ENCODE measurements at places on chromosomes 2 and 18. TPM values are rescaled to one million over a fixed set of nuclear protein-coding genes. Genes with fewer than 3 reads are reported as not detected.

DNA sequence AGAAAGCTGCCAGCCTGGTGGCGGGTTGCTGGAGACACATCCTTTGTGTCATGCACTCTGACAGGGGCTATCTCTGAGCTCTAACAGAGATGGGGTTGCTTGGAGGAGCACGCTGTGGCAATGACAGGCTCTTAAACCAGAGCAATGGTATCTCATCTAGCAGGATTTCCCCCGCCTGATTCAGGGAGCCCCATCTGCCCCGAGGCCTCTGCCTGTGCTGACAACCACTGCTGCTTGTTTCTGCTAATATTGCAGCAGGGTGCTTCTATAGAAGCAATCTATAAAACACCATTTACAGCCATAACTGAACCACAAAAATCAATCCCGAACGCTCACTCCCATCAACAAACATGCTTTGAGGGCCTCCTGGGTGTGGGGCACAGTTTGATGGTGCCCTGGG is 12.8 kb upstream of the DNPEP start:
- DNase-seq: no peak

GRCh38 chr2:74530239-74531187 is 780 bp downstream of the HTRA2 start:
- peak; percentile 44 for DNase-seq

GRCh38 chr2:160917850-160918249 is 242.4 kb upstream of the TANK start:
- no peak for DNase-seq

- peak; percentile 56 for DNase-seq
Observed at GRCh38 chr2:13093416-13093991, 376.8 kb downstream of the TRIB2 start.

- peak; percentile 50 for DNase-seq
Observed at GRCh38 chr2:240921311-240921994, 15.3 kb downstream of the CROCC2 start.

GRCh38 chr2:71941726-71942525 is 205.7 kb downstream of the CYP26B1 start:
- DNase-seq: peak; percentile 33

GRCh38 chr2:121049131-121049530 is 235.9 kb downstream of the TFCP2L1 start:
- peak; percentile 37 for DNase-seq

Gene ZC3H6
- total RNA-seq: 10.8 TPM

Gene HAT1
- total RNA-seq: 51.3 TPM

Gene NTSR2
- not detected for total RNA-seq

Gene BMP10
- total RNA-seq: not detected

Gene IGFBP5
- 499 TPM for total RNA-seq
